ENCODE measurements at places on chromosomes 12 and 14.

DNA sequence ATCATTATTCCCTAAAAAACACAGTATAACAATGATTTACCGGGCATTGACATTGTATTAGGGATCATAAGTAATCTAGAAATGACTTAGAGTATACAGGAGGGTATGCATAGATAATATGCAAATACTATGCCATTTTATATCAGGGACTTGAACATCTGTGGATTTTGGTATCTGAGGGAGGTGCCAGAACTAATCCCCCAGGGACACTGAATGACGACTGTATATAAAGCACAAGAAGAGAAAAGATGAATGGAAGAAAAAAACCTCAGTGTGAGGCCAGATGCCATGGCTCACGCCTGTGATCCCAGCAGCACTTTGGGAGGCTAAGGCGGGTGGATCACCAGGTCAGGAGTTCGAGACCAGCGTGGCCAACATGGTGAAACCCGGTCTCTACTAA lies 25.5 kb upstream of the COX6A1 start:
- DNase-seq = no peak

DNA sequence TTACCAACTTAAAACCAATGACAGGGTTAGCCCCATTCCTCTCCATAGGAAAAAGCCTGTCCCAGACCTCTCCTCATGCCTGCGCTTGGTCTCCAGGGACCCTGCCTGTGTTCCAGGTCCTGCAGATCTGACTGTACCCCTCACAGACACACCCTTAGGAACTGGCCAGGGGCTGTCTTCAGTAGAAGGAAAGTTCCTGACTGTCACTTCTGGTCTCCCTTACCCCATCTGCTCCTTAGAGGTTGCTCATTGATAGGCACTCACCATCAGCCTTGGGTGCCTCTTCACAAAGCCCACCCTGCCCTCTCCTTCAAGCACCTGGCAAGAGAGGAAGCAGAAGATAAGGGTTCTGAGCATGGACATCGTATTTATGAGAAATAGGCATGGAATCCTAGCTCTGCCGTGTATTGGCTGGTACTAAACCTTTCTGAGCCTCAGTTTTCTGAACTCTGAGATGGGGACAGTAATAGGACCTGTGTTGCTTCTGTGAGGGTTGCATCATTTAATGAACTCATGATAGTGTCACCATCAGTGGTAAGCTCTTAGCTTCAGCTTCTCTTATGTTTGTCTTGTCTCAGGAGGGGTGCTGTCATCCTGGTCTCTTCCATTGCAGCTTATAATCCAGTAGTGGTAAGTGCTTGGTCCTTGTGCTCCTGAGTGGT lies 7.5 kb downstream of the DHRS2 start:
- no peak for DNase-seq

GRCh38 chr12:3646561-3647241 lies 106.2 kb downstream of the CRACR2A start:
- no peak for DNase-seq

- no peak for DNase-seq
These were observed 98.7 kb downstream of the INSM2 start for GRCh38 chr14:35632676-35633075.

DNA sequence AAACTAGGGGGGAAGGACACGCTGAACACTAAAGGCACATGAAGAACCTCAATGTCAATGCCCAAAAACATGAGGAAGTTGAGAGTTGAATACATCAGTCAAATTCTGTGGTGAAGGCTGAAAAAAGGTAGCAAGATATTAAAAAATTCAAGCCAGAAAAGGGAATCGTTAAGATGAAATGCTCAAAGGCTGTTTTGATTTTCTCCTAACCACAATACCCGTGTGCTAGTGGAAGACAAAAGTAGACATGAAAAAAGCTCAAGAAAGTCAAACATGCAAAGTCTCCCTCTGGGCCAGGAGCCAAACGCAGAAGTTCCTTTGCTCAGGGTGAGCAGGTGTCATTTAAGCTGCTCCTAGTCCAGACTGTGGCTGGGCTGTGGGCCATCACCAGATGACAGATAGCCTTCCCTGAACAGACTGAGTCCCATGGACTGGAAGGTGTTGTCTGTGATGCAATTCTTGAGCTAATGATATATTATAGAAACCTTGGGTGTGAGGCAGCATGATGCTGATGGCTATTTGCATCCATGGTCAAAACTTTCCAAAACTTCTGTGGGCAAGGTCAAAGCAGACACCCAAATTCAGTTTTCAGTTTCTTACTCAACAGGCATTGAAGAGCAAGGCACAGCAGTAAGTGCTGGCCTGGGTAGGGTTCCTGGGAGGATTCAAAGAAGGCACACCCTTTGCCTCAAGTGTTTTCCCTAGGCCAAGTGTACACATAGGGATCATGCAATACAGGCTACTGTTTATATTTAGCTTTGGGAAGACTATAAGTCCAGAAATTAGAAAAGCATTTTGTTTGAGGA lies 81.6 kb downstream of the MYRFL start:
- DNase-seq = no peak

GRCh38 chr12:88202500-88202899 lies 60.4 kb downstream of the TMTC3 start:
- DNase-seq = no peak

- DNase-seq = no peak
These were observed 123.4 kb downstream of the CCDC91 start for GRCh38 chr12:28313631-28314030.

DNA sequence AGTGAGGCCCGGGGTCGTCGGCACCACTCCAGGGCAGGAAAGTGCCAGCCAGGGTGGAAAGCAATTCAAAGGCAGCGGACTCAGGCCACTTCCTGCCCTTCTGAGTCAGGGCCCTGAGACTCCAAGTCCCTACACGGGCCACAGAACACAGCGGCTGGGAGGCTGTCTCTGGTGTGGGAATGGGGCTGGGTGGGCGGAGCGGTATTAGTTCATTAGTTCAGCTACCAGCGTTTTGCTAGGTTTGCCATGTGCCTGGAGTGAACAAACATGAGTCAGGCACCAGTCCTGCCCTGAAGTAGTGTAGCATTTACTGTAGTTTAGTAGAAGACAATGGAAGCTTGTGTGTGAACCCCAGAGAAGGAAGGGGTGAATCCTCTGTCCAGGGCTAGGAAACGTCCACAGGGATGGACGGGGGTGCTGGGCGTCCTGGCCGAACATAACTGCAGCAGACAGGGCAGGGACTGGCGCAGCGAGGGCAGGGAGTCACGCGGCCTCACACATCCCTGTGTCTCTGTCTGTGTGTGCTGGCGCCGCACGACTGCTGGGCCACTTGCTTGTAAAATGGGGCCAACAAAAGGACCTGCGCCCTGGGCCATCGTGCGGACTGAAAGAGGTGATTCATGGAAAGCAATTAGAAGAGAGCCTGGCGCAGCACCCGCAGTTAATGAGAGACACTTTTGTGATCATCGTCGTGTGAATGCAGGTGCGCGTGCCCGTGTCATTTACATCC lies 186.4 kb upstream of the PRMT8 start:
- DNase-seq = no peak

- no peak for DNase-seq
These were observed 46.6 kb upstream of the LRIG3 start for GRCh38 chr12:58966939-58967338.

DNA sequence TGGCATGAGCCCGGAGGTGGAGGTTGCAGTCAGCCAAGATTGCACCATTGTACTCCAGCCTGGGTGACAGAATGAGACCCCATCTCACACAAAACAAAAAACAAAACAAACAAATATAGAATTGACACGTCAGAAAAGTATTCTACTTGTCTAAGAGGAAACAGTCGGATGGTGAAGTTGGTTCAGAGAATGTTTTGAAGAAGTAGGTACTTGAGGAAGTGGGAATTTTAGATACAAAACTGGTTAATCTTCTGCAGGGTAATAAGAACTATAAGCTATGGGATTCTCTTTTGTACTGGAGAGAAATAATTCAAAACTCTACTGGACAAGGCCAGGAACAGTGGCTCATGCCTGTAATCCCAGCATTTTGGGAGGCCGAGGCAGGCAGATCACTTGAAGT lies 14.6 kb upstream of the TCTN1 start:
- no peak for DNase-seq

GRCh38 chr14:100618318-100618693 lies 31.1 kb upstream of the BEGAIN start:
- DNase-seq = no peak

- DNase-seq = no peak
These were observed 172.8 kb downstream of the DPF3 start for GRCh38 chr14:72721083-72721482.

DNA sequence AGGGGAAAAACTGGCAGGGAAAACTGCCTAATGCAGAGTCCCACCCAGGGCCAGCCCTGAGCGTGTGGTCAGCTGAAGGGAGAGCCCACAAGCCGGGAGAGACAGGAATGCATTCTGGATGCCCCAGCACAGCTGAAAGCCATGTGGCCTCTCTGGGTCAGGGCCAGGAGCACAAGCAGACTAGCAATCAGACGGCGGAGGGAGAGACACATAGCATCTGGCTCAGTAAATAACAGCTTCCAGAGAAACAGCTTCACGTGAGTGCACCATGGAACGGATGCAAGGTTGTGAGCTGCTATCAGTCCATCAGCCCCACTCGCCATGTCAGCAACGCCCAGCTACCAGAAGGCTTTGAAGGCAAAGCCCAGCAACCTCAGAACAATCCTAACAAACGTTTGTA lies 28.2 kb upstream of the TMEM106C start:
- no peak for DNase-seq

DNA sequence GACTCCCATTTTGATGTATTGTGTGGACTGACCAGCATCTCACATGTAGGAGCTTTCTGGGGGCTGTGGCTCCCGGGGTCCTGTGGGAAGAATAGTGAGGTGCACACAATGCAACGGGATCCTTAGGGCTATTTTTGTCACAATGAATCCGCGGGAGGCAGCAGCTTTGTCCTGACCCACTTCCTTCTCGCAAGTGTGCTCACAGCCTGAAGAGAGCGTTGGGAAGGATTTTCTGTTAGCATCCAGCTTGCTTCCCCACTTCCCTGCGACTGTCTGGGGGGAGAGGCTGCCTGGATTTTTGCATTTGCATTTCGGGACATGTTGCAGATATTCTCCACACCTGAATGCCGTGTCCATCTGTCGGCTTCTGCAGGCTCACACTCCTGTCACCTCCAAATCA lies 31.9 kb downstream of the FZD10 start:
- DNase-seq = no peak

- no peak for DNase-seq
These were observed 794.5 kb upstream of the TBX3 start for GRCh38 chr12:115478505-115478904.

DNA sequence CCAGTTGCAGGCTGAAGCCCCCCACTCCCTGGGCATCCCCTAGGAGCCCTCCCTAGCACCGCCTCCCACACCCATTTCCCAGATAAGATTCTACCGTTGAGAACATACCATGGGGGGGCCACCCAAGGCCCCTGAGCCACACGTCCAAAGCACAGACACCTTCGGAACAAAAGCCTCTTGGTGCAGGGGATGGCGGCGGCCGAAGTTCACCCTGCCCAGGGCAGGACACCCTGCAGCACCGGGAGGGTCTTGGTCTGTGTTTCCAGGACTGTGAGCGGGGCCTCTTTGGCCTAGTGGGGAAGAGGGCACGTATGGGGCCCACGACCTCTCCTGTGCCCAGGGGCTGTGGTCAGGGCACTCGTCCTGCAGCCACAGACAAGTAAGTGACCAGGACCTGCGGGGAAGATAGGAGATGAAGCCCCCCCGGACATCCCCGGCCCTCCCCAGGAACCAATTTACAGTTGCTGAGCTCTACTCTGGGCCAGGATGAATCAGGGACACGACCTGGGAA lies 154.3 kb upstream of the C14orf180 start:
- DNase-seq = no peak

- DNase-seq = no peak
These were observed 129.3 kb upstream of the PTPRQ start for GRCh38 chr12:80314741-80315140.
